HFFc6 (cell line): ENCODE measurements at places on chromosomes 3 and 15. TPM values are rescaled to one million over a fixed set of nuclear protein-coding genes. Genes with fewer than 3 reads are reported as not detected.

TMEM212 gene
- total RNA-seq: not detected in 3 replicates

SLC22A13 gene
- 0.18 to 0.20 TPM (median 0.18 TPM) in 3 replicates for total RNA-seq

NEK4 gene
- 20.1 to 25.0 TPM (median 23.3 TPM) in 3 replicates for total RNA-seq

GRCh38 chr3:72953325-72953956 lies 43.2 kb upstream of the PPP4R2 start:
- H3K27me3 ChIP-seq: peaks cover 7% of the 10 kb centered on the region; the same call in 1 of the 2 replicates
- DNase-seq: no peak
- H3K36me3 ChIP-seq: no peaks in the 10 kb centered on the region
- no peaks in the 10 kb centered on the region for H3K4me1 ChIP-seq
- no peak overlapping the region for H3K4me3 ChIP-seq
- H3K27ac ChIP-seq: no peak overlapping the region

DNA sequence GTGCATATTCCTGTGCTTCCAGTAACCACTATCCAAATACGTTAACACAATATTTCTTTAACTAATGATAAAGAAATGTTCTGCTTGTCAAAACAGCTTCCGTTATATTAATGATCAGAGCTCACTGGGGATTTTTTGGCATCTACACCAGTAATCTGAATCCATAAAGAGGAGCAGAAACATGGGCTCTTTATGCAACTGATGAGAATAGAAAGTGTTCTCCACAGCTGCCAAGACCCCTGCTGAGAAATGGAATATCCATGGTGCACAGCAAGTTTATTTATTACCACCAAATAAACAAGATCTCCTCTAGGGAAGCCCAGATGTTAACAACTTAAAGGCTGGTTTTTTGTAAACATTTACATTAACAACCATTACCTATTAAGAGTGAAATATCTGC lies 54.5 kb downstream of the ALDH1A2 start:
- no peak overlapping the region for H3K4me3 ChIP-seq
- H3K36me3 ChIP-seq: no peaks in the 10 kb centered on the region
- H3K27ac ChIP-seq: no peak overlapping the region
- no peak for DNase-seq

ITGB5 gene
- 211 to 331 TPM (median 278 TPM) in 3 replicates for total RNA-seq

GOLGA8R gene
- 0.27 TPM in 1 of 3 replicates, not detected in the others for total RNA-seq

DNA sequence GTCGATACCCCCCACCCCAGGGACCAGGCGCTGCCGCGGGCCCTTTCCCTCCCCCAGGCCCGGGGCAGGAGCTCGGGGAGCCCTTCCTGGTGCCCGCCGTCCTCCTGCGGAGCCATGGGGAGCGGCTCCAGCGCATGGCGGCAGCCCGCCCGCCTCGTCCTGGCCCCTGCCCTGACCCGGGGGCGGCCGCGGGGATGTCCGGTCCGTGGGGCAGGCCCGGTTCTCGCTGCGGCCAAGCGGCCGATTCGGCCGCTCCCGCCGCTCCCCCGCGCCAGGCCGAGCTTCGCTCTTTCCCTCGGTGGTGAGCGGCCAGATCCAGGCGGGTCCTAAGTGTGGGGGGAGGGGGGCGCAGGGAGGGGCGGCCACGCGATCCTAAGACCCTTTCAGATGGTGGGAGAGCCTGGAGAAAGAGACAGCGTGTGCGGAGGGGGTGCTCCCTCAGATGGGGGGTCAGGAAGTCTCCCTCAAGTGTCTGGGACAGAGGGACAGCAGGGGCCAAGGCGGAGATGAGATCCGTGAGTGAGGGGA lies 1.3 kb downstream of the NEIL1 start:
- H3K27me3 ChIP-seq: peaks cover 16% of the 10 kb centered on the region
- no peaks in the 10 kb centered on the region for H3K4me1 ChIP-seq
- no peak for DNase-seq
- no peaks in the 10 kb centered on the region for H3K36me3 ChIP-seq
- peak overlapping the region; percentile 83 for H3K4me3 ChIP-seq

LRIG1 gene
- 1.9 to 2.4 TPM (median 2.1 TPM) in 3 replicates for total RNA-seq

DNA sequence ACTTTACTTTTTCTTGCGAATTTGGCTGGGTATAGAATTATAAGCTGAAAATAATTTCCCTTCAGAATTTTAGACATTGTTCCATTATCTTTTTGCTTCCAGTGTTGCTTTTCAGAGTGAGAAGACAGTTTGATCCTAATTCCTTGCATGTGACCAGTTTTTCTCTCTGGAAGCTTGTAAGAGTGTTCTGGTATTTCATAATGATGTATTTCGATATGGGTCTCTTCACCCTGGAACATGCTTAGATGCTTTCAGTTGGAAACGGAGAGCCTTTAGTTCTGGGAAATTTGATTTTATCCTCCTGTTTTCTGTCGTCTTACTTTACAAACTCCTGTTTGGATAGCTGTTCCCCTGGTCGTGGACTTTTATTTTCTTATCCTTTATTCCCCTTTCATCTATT lies 13.9 kb downstream of the ALPK3 start:
- H3K36me3 ChIP-seq: peaks cover 6% of the 10 kb centered on the region; the same call in 1 of the 2 replicates
- H3K4me1 ChIP-seq: peaks cover 6% of the 10 kb centered on the region; the same call in 1 of the 2 replicates
- DNase-seq: no peak
- no peak overlapping the region for H3K27ac ChIP-seq
- H3K27me3 ChIP-seq: peaks cover 11% of the 10 kb centered on the region

GRCh38 chr3:27507515-27508266 lies 23.5 kb upstream of the SLC4A7 start:
- H3K27me3 ChIP-seq: peaks cover 3% of the 10 kb centered on the region
- no peak overlapping the region for H3K4me3 ChIP-seq
- peaks cover 53% of the 10 kb centered on the region for H3K4me1 ChIP-seq
- DNase-seq: no peak
- peaks cover 8% of the 10 kb centered on the region for H3K36me3 ChIP-seq

DNA sequence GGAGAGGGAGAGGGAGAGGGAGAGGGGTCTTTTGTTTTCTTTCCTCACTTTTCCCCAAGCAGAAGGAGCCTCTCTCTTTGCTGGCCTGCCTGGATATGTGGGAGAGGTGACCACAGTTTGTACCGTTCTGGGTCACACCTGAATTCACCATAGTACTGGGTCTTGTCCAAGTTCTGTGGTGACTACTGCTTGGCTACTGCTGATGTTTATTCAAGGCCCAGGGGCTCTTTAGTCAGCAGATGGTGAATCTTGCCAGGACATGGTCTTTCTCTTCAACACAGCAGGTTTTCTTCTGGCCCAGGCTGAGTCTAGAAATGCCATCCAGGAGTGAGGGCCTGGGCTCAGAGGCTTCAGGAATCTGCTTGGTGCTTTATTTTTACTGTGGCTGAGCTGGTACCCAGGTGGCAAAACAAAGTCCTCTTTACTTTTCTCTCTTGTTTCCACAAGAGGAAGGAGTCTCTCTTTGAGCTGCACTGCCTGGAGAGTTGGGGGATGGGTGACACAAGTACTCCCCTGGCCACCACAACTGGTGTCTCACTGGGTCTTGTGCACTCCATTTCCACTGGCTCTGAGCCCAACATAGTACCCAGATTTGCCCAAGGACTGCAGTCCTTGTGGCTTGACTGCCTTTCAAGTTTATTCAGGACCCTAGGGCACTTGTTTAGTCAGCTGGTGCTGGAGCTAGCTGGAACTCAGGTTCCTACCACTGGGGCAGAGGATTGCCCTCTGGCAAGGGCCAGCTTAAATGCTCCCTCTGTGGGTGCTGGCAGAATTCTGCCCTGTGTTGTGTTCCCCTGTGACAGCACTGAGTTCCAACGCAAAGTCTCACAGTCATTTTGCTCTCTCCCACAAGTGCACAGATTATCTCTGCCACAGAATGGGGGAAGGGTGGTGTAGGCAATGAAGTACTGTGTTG lies 16.8 kb upstream of the CCNDBP1 start:
- no peak overlapping the region for H3K4me3 ChIP-seq
- no peaks in the 10 kb centered on the region for H3K27me3 ChIP-seq
- peaks cover 30% of the 10 kb centered on the region for H3K4me1 ChIP-seq
- H3K36me3 ChIP-seq: peaks cover 25% of the 10 kb centered on the region
- peak overlapping the region; percentile 47 for H3K27ac ChIP-seq
- peak; percentile 46 for DNase-seq

DNA sequence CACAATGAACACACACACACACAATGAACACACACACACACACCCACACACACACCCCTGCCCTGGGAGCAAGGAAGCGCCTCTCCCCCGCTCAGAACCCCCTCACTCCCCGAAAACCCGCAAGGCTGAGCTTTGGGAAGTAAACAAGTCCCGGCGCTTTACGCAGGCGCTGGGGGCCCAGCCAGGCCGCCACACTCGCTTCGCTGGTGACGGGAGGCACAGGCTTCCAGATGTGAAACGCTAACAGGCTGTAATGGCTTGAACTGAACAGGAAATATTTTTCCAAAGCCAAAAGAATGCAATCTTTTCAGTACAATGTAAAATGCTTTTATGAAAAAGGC lies 122.7 kb upstream of the IGF1R start:
- no peak for DNase-seq
- no peaks in the 10 kb centered on the region for H3K36me3 ChIP-seq
- H3K27me3 ChIP-seq: peaks cover 12% of the 10 kb centered on the region
- H3K27ac ChIP-seq: no peak overlapping the region

HGD gene
- total RNA-seq: 0.28 TPM in 1 of 2 replicates, not detected in the other

- no peak overlapping the region for H3K27ac ChIP-seq
- no peak overlapping the region for H3K4me3 ChIP-seq
- DNase-seq: no peak
- no peaks in the 10 kb centered on the region for H3K36me3 ChIP-seq
- H3K4me1 ChIP-seq: peaks cover 36% of the 10 kb centered on the region
- H3K27me3 ChIP-seq: no peaks in the 10 kb centered on the region
These were observed 544.9 kb downstream of the NAALADL2 start for GRCh38 chr3:175404027-175404426.

- H3K36me3 ChIP-seq: no peaks in the 10 kb centered on the region
- DNase-seq: no peak
- peaks cover 18% of the 10 kb centered on the region for H3K4me1 ChIP-seq
- H3K27ac ChIP-seq: no peak overlapping the region
- H3K27me3 ChIP-seq: peaks cover 23% of the 10 kb centered on the region
These were observed 62.5 kb downstream of the WHAMM start for GRCh38 chr15:82871832-82872484.

DNA sequence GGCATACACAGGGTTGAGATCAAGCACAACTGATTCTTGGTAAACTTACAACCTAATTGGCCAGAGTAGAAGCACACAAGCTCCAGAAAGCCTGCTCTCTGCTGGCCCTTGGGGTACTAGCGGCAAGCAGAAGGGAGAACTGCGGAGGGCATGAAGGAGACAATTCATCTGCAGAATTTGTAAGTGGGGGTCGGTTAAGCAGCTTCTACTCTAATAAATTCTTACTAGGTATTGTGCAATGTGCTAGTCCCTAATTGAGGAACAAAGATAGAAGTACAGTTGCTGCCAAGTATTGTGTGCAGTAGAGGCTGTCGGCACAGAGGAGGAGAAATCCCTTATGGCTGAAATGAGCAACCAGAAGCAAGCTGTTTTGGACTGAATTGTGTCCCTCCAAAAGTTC lies 91.2 kb upstream of the VEPH1 start:
- H3K36me3 ChIP-seq: no peaks in the 10 kb centered on the region
- no peak overlapping the region for H3K27ac ChIP-seq
- DNase-seq: no peak
- H3K4me3 ChIP-seq: no peak overlapping the region
- no peaks in the 10 kb centered on the region for H3K4me1 ChIP-seq
- H3K27me3 ChIP-seq: peaks cover 3% of the 10 kb centered on the region

RSL24D1 gene
- total RNA-seq: 51.8 to 59.8 TPM (median 57.9 TPM) in 3 replicates

DNA sequence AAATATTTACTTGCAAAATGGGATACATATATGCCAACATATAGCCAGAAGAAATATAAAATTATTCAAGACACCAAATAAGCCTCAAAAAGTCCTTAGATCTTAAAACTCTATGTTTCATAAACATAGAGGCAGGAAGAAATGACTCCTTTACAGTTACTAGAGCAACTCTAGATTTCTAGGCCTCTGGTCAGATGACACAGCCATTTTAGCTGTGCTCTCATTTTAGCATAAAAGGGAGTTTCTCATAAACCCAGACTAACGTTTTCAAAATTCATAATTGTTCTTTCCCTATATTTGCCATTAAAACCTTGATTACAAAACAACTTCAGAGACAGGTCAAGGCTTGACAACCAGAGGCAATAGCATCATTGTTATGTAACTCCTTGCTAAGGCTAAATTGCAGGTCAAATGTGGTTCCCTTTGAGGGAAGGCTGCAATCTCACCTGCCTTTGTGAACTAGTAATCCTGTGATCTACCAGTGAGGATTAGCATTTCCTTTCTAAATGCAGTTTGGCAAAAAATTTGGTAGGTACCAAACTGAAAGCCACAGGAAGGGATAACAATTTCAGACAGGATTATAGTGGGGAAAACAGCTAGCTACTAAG lies 8.2 kb downstream of the THOC7 start:
- H3K36me3 ChIP-seq: peaks cover 17% of the 10 kb centered on the region
- peaks cover 36% of the 10 kb centered on the region for H3K4me1 ChIP-seq
- DNase-seq: no peak
- peak overlapping the region; percentile 25; the same call in 1 of the 2 replicates for H3K27ac ChIP-seq
- H3K27me3 ChIP-seq: no peaks in the 10 kb centered on the region; the same call in 1 of the 2 replicates

- H3K27ac ChIP-seq: no peak overlapping the region
- no peak for DNase-seq
- H3K36me3 ChIP-seq: no peaks in the 10 kb centered on the region
- H3K4me3 ChIP-seq: no peak overlapping the region
- no peaks in the 10 kb centered on the region for H3K4me1 ChIP-seq
- H3K27me3 ChIP-seq: no peaks in the 10 kb centered on the region; the same call in 1 of the 2 replicates
These were observed 14.1 kb downstream of the GPD1L start for GRCh38 chr3:32120471-32120870.

- no peak for DNase-seq
- no peak overlapping the region for H3K27ac ChIP-seq
- H3K4me3 ChIP-seq: no peak overlapping the region
- H3K36me3 ChIP-seq: peaks cover 15% of the 10 kb centered on the region
- H3K4me1 ChIP-seq: peaks cover 12% of the 10 kb centered on the region
These were observed 21.3 kb upstream of the GADL1 start for GRCh38 chr3:30915782-30916181.

CCDC174 gene
- total RNA-seq: 10.4 and 10.6 TPM in 2 replicates

SI gene
- not detected in 2 replicates for total RNA-seq

- peaks cover 14% of the 10 kb centered on the region for H3K27me3 ChIP-seq
- peaks cover 1% of the 10 kb centered on the region; the same call in 1 of the 2 replicates for H3K4me1 ChIP-seq
- no peaks in the 10 kb centered on the region; the same call in 1 of the 2 replicates for H3K36me3 ChIP-seq
- no peak for DNase-seq
These were observed 32.7 kb downstream of the SLCO2A1 start for GRCh38 chr3:133996996-133997395.

LCTL gene
- total RNA-seq: 0.42 and 0.74 TPM in 2 replicates

GRCh38 chr3:73623346-73623745 lies 1.4 kb downstream of the PDZRN3 start:
- peaks cover 11% of the 10 kb centered on the region for H3K36me3 ChIP-seq
- DNase-seq: no peak
- no peaks in the 10 kb centered on the region for H3K27me3 ChIP-seq

PLA1A gene
- not detected in 3 replicates for total RNA-seq
